Spinal cord (tissue), 10 donors: ENCODE measurements at places on chromosomes 6 and 20.
A peak's percentile ranks its signal among the peaks of the same experiment; 100 is the strongest.

DNA sequence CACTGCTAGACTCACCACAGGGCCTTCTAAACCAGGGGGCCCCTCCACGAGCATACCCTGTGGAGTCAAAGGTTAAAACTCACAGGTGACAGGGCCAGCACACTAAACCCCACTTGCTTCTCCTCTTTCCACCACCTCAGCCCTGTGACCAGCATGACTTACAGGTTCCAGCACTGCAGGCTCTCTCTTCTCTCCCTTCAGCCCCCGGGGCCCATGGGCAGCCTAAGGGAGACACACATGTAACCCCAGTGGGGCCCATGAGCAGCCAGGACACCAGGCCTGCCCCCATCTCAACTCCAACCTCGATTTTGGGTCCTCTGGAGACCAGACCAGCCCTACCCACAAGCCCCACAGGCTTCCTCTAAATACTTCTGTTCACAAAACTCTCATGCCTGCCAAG, 28.0 kb downstream of the HLA-DPB1 start:
- H3K4me3 ChIP-seq: no peak overlapping the region
- H3K27ac ChIP-seq: no peak overlapping the region

- no peaks in the 10 kb centered on the region for H3K27me3 ChIP-seq
- no peak for DNase-seq
- H3K36me3 ChIP-seq: no peaks in the 10 kb centered on the region
- H3K4me1 ChIP-seq: no peaks in the 10 kb centered on the region
Measured at GRCh38 chr20:53933232-53933846, 137.1 kb downstream of the BCAS1 start.

DNA sequence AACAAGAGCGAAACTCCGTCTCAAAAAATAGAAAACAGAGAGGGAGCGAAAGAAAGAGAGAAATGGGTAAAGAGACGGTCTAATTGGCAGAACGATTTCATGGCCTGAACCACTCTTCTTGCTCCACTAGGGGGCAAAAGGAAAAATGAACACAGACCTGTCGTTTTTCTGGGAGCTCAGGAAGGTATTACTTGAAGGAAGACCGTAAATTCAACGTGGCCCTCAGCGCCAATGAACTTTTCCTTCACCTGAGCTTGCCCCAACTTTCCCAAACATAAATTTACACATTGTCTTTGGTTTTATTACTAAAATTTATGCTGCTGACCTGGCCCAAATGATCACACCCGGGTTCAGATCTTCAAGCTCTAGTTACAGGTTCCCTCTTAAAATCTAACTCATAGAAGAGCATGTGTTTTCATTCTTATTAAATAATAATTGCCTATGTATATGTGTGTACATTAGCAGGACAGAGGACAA, 67.3 kb downstream of the ATP9A start:
- peaks cover 19% of the 10 kb centered on the region for H3K4me1 ChIP-seq
- no peak overlapping the region for H3K27ac ChIP-seq
- H3K4me3 ChIP-seq: no peak overlapping the region
- no peaks in the 10 kb centered on the region for H3K36me3 ChIP-seq
- H3K27me3 ChIP-seq: no peaks in the 10 kb centered on the region

DNA sequence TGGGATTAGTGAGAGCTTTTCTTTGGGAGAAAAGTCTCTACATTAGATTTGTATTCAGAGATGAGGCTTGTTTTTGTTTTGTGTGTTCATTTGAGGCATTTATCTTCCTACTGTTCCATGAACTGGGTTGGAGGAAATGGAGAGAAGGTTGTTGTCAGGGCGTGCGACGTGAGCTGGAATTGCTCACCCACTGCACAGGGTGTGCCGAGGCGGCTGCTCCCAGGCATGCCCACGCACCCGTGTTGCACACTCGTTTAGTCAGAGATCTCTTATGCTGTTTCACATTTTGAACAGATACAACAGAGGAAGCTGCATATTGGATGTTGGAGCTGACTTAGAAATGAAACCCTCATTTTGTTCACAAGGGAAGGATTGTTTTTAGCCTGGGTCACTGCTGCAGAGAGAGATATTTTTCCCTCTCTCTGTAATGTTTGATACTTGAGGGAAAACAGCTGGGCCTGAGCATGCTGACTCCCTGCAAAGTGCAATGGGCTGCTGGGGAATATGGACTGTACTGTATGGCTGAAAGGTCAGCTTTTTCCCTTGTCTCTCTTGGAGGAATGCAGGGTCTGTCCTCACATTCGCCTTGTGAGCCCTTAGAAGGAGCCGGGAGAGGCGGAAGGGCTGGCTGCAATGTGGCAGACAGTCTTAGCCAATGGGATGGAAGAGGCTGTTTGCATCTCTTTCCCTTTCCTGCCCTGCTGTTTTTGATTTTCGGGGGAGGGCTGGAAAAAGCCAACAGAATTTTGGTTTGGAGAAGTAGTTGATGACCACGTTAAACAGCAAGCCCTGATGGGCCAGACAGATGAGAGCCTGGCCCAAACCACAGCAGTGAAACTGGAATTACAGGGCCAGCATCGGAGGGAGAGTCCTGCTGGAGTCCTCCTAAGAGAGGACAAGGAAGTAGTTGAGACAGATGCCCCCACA, 170.8 kb downstream of the SASH1 start:
- no peak for DNase-seq
- peak overlapping the region; percentile 93 for H3K27ac ChIP-seq
- H3K4me1 ChIP-seq: peaks cover 41% of the 10 kb centered on the region
- H3K36me3 ChIP-seq: peaks cover 18% of the 10 kb centered on the region
- peak overlapping the region; percentile 22 for H3K4me3 ChIP-seq

DNA sequence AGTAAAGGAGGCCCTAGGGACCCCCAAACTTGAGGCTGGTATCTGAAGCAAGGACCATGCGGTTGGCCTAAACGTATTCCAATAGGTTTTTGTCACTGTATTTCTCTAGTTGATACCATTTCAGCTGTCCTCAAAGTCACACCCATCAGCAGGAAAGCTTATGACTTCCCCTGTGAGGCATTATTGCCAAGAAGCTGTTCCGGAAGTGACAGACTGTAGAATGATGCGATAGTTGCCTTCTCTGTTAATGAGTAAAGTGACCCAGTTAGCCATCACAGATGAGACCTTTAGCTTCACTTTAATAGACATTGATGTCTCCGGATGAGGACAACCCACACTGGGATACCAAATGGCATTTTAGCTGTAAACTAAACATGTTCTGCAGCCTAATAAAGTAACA, 147.9 kb downstream of the RNGTT start:
- H3K27me3 ChIP-seq: no peaks in the 10 kb centered on the region
- H3K36me3 ChIP-seq: no peaks in the 10 kb centered on the region
- no peak overlapping the region for H3K27ac ChIP-seq
- no peaks in the 10 kb centered on the region for H3K4me1 ChIP-seq
- DNase-seq: no peak

GRCh38 chr6:143539106-143539505, 27.6 kb upstream of the FUCA2 start:
- H3K4me1 ChIP-seq: peaks cover 14% of the 10 kb centered on the region
- no peak overlapping the region for H3K4me3 ChIP-seq
- H3K27me3 ChIP-seq: no peaks in the 10 kb centered on the region
- DNase-seq: no peak
- no peak overlapping the region for H3K27ac ChIP-seq
- H3K36me3 ChIP-seq: no peaks in the 10 kb centered on the region

GRCh38 chr20:23246717-23247664, 103.6 kb upstream of the NXT1 start:
- no peaks in the 10 kb centered on the region for H3K27me3 ChIP-seq
- H3K4me3 ChIP-seq: no peak overlapping the region
- peaks cover 5% of the 10 kb centered on the region for H3K4me1 ChIP-seq
- peak overlapping the region; percentile 40 for H3K27ac ChIP-seq
- no peak for DNase-seq
- H3K36me3 ChIP-seq: no peaks in the 10 kb centered on the region

GRCh38 chr20:46990017-46990595, 95.5 kb downstream of the EYA2 start:
- no peaks in the 10 kb centered on the region for H3K4me1 ChIP-seq
- no peaks in the 10 kb centered on the region for H3K27me3 ChIP-seq
- no peak overlapping the region for H3K4me3 ChIP-seq
- no peak overlapping the region for H3K27ac ChIP-seq
- H3K36me3 ChIP-seq: no peaks in the 10 kb centered on the region

GRCh38 chr6:11766589-11767450, 11.8 kb downstream of the ADTRP start:
- no peak for DNase-seq
- no peak overlapping the region for H3K27ac ChIP-seq
- peaks cover 7% of the 10 kb centered on the region for H3K4me1 ChIP-seq
- H3K36me3 ChIP-seq: no peaks in the 10 kb centered on the region
- H3K27me3 ChIP-seq: no peaks in the 10 kb centered on the region

DNA sequence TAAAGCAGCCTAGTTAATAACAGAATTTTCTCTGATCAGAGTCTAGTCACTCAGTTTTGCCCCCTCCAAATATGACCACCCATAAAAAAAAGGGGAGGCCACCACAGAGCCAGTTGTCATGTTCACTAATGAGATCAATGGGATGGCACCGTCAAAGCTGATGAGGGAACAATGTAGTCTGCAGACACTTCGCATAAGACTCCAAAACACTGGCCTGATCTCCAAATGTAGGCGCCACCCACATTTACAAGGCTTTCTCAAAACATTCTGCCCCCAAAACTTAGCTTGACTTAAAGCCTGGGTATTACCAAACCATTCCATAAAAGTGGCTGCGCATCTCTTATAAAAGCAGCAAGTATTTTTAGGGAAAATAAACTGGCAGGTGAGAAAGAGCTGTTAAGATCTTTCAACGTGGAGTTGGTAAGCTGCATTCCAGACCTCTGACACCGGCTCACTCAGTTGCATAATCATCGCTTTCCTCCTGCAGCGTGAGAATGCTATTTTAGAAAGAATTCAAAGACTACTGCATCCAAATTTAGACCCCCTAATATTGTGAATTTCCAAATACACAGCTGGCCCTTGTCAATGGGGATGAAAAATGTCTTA, 59.3 kb downstream of the TBC1D7 start:
- H3K36me3 ChIP-seq: no peaks in the 10 kb centered on the region
- no peak overlapping the region for H3K27ac ChIP-seq
- DNase-seq: no peak
- H3K4me1 ChIP-seq: peaks cover 10% of the 10 kb centered on the region
- H3K27me3 ChIP-seq: no peaks in the 10 kb centered on the region
- H3K4me3 ChIP-seq: no peak overlapping the region

DNA sequence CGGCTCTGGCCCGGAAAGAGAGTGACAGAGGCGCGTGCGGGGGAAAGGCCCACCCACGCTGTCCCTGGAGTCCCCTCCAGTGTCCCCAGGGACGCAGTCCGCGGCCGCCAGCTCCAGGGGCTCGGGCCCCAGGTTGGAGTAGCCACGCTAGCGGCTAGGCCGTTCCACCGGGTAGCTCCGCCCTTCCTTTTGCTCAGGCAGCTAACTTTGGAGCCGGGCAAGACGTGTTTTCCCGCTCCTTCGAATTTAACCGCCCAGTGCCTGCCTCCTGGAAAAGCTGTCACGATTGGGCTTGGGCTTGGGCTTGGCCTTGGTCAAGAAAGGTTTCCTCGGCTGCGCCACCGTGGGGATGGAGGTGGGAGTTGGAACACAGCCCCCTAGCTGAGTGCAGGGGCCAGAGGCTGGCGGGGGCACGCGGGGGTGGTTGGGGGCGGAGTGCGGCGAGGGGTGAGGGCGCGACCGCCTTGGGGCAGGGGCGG, 4.7 kb downstream of the LINC00237 start:
- peaks cover 45% of the 10 kb centered on the region for H3K4me1 ChIP-seq
- H3K36me3 ChIP-seq: peaks cover 2% of the 10 kb centered on the region
- H3K27me3 ChIP-seq: peaks cover 94% of the 10 kb centered on the region
- H3K27ac ChIP-seq: peak overlapping the region; percentile 78
- peak; percentile 66 for DNase-seq
- peak overlapping the region; percentile 22 for H3K4me3 ChIP-seq

- no peaks in the 10 kb centered on the region for H3K4me1 ChIP-seq
- no peak overlapping the region for H3K27ac ChIP-seq
- no peak overlapping the region for H3K4me3 ChIP-seq
Measured at GRCh38 chr6:125858427-125859320, 67.9 kb downstream of the NCOA7 start.

GRCh38 chr20:890666-891057, 25.5 kb downstream of the ANGPT4 start:
- H3K27ac ChIP-seq: no peak overlapping the region
- no peak overlapping the region for H3K4me3 ChIP-seq
- no peaks in the 10 kb centered on the region for H3K36me3 ChIP-seq
- H3K4me1 ChIP-seq: peaks cover 18% of the 10 kb centered on the region
- H3K27me3 ChIP-seq: no peaks in the 10 kb centered on the region

DNA sequence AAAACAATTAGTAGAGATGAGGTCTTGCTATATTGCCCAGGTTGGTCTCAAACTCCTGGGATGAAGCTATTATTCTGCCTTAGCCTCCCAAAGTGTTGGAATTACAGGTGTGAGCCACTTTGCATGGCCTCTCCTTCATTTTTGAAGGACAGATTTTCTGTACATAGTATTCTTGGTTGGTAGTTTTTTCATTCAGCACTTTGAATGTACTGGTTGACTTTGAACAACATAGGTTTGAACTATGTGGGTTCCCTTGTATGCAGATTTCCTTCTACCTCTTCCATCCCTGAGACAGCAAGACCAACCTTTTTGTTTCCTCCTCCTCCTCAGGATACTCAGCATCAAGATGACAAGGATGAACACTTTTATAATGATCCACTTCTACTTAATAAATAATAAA, 436.4 kb downstream of the QKI start:
- H3K4me3 ChIP-seq: no peak overlapping the region
- H3K4me1 ChIP-seq: no peaks in the 10 kb centered on the region
- H3K27me3 ChIP-seq: no peaks in the 10 kb centered on the region
- no peak for DNase-seq
- H3K36me3 ChIP-seq: no peaks in the 10 kb centered on the region

GRCh38 chr6:111524735-111525134, 41.7 kb upstream of the REV3L start:
- H3K4me3 ChIP-seq: no peak overlapping the region
- no peaks in the 10 kb centered on the region for H3K27me3 ChIP-seq
- no peak overlapping the region for H3K27ac ChIP-seq

DNA sequence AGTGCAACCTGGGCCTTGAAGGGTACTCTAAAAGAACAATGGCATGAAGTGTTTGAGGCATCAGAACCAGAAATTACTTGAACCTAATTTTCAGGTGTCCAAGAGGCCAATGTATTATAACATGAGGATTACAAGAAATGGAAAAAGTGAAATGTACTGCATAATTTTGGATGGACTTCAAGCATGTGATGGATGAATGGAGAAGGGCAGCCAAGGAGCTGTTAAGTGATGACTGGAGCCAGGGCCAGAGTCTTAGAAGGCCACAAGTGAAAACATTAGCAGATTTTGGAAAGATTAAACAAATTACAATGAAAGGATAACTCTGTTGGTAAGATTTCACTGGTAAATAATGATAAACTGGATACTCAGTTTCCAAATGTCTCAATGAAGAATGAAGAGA, 738.2 kb downstream of the CD109 start:
- no peak overlapping the region for H3K4me3 ChIP-seq
- no peak for DNase-seq
- H3K27ac ChIP-seq: no peak overlapping the region

GRCh38 chr20:47205577-47206123, 150.8 kb downstream of the ZMYND8 start:
- H3K4me1 ChIP-seq: no peaks in the 10 kb centered on the region
- peaks cover 24% of the 10 kb centered on the region for H3K36me3 ChIP-seq
- H3K4me3 ChIP-seq: no peak overlapping the region
- no peak for DNase-seq
- H3K27me3 ChIP-seq: no peaks in the 10 kb centered on the region
